ENCODE measurements at places on chromosomes 2 and 18.

GRCh38 chr2:197121756-197122385 is 188.7 kb downstream of the ANKRD44 start:
- DNase-seq: no peak

DNA sequence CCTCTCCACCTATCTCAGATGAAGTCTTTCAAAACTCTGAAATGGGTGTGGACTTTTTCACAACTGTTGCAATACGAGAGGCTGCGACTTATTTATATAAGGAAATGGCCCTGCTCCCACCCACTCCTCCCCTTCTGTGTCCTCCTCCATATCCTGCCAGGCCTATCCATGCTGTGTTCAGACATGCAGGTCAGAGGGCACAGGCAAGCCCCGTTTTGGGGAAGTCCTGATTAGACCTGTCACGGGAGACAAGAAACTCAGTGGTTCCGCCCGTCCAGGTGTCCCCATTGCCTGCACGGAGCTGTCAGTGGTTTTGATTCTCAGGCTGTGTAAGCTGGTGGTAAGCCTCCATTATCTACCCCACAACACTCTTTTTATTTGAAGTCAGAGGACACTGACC is 99.6 kb upstream of the MGAT5 start:
- no peak for DNase-seq

- DNase-seq: peak; percentile 37
Observed at GRCh38 chr2:223643309-223643708, 41.1 kb upstream of the SCG2 start.

DNA sequence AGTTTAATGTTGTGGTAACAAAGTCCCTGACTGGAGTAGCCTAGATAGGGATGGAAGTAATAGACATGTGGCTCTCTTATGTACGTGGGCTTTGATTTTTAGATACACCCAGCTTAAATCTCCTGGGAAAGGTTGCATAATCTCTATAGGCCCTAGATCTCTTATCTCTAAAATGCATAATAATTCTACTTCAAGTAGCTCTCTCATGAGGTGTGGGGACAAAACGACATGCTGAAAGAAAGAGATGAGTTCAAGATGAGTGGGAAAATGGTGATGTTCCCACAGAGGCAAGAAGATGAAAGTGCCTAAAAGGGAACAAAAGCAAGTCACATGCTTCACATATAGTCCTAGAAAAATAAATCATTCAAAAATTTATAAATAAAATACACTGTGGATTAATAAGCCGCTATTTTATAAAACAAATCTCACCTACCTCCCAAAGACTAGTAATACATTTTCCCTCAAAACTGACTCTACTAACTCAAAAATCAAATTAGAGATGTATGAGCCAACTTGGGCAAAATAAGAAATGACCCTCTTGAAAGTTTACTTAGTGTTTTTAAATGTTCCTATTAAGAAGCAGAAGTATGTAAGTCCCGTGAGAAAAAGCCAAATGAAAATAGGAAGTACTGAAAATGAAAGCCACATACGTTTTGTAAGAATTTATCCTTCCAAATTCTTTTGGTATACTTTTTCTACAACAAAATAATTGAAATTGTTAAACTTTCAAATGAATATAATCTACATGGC is 148.2 kb upstream of the ITGA4 start:
- DNase-seq: no peak

DNA sequence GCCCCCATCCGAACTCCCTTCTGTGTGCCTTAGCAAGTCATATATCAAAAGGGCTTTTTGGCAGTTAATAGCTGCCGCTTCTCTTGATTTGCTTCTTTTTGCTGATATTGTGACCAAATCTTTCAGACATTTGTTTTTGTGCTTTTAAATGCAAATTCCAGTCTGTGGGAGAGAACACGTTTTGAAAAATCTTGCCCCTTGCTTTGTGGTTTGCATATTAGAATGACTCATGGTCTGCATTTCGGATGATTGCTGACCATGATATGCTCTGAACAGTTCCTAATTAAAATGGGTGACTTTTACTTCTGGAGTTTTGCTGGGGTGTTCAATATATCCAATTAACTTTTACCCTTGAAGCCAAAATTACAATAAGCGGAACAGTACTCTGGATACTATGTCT is 58.2 kb upstream of the ST6GAL2 start:
- no peak for DNase-seq

DNA sequence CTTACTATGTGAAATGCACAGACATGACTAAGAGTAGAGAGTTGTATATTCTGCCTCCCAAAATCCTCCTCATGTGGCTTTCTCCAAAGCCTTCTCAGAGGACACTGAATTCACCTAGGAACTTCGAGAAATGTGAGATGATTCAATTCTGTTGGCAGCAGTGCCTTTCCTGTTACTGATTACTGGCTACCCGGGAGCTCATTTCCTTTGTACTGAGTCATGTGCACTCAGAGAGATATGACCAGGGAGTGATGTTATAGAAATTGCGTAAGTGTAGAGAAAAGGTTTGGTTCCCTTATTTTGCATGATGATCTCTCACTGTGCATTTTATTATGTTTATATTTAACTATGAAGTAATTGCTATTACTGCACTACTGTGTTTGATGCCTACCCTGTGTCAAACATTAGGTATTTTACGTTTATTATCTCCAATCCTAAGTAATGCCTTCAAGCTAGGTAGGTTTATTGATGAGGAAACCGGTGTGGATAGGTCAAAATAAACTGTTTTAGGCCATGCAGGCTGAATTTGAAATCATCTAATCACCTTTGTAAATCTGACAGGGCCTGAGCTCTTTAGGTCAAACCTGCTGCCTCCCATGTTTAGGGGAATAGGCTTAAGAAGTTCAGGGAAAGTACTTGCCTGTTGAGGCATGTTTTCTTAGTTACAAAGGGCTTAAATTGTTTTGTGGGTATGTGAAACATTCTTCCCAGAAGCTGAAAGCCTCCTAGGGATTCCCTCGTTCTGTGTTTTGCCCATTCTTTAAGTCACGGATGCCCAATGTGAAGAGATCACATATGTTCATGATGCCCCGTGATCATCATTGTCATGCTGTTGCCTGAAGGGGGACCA is 86.8 kb downstream of the FMNL2 start:
- peak; percentile 62 for DNase-seq

- DNase-seq: peak; percentile 70
Observed at GRCh38 chr18:48402953-48403352, 6.2 kb downstream of the ZBTB7C start.

DNA sequence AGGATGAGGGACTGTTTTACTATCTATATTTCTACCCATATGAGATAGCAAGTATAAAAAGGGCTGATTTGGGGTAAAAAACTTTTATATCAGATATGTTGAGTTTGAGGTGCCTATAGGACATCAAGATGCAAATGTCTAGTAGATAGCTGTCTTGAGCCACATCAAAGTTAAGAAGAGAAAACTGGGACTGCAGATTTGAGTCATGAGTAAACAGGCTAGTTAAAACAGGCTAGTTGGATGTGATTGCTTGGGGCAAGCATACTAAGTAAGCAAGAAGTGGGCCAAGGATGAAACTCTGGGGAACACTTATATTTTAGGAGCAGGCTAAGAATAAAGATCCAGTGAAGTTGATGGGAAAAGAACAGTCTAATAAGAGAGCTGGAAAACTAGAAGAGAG is 2.8 kb upstream of the SCRN3 start:
- no peak for DNase-seq

DNA sequence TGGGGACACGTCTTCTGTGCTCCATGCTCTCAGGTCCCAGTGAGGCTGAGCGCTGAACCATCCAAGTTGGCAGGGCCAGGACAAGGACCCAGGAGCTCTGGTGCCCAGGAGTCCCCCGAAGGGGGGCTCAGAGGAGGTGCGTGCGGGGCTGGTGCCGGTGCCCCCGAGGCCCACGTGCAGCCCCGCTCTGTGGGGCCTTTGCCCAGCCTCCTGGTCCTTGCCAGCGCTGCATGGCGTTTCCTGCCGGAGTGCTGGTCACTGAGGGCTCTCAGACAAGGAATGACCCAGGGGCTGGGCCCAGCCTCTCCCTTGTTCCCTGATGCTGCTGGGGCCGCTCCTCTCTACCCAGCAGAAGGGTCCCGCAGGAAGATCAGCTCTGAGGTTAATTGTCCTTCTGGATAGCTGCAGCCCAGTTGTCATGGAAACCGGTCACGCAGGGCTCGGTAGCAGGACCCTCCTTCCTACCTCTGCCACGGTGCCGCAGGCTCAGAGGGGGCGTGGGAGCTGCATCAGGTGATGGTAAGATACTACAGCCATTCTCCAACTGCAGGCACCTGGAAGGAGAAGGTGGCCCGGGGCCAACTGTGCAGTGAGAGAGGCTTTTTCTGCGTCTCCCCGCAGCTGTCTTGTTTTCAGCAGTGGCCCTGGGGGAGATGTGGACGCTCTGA is 64.5 kb downstream of the RRM2 start:
- no peak for DNase-seq

- DNase-seq: peak; percentile 68
Observed at GRCh38 chr2:144513388-144514101, 6.4 kb downstream of the ZEB2 start.

DNA sequence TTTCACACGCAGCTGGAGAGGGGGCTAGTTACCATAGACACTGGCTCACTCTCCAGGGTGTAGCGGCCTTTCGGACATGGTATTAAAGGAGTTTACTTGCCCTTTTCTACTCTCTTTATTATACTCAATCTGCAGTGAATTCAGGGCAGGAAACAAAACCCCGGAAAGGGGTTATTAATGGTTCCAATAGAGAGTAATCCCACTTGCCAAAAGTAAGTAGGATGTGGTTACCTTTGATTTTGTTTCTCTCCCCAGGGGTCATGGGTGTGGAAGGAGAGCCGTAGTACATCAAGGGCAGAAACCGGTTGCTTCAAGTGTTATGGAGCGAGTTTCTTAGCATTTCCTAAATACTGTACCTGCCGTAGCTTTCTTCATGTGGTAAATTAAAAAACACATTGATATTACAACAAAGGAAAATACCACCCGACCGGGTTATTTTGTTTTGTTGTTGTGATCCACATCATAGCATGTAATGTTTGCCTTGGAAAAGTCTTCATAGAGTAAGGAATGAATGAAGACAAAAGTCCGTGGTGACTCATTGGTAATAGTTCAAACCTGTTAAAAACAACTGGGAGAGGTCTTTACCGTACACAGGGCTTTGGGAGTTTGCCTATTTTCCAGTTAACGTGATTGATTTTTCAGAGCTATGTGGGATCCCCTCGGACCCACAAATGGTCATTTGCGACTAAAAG is 71.5 kb downstream of the SLC4A3 start:
- DNase-seq: no peak

DNA sequence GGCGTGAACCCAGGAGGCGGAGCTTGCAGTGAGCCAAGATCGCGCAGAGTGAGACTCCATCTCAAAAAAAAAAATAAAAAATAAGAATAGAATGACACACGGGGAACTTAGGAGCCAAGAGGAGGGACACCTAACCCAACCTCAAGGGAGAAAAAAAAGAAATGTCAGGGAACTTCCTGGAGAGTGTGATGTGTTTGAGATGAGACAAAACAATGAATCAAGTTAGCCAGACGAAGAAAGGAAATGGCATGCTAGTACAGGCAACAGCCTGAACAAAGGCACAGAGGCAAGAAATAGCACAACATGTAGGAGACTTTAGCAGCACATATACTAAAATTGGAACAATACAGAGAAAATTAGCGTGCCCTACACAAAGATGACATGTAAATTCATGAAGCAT is 36.7 kb upstream of the PAPOLG start:
- DNase-seq: no peak

- no peak for DNase-seq
Observed at GRCh38 chr2:219784178-219784577, 156.7 kb downstream of the SLC4A3 start.

GRCh38 chr18:45686891-45687611 is 36.9 kb upstream of the SLC14A1 start:
- DNase-seq: no peak

- DNase-seq: peak; percentile 95
Observed at GRCh38 chr2:85998071-85998991, 107.4 kb downstream of the POLR1A start.

DNA sequence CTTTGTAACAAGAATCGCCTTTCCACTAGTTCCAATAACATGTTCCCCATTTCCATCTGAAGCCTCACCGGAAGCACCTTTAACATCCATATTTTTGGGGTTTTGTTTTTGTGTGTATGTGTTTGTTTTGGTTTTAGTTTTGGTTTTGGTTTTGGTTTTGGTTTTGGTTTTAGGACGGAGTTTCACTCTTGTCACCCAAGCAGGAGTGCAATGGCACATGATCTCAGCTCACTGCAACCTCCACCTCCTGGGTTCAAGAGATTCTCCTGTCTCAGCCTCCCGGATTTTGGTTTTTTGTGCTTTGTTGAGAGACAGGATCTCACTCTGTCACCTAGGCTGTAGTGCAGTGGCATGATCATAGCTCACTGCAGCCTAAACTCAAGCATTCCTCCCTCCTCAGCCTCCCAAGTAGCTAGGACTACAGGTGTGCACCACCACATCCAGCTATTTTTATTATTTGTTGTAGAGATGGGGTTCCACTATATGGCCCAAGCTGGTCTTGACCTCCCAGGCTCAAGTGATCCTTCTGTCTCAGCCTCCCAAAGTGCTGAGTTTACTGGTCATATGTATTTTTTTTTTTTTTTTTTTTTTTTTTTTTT is 36.3 kb downstream of the TGOLN2 start:
- DNase-seq: no peak

GRCh38 chr2:85596486-85597143 is 1.1 kb downstream of the RNF181 start:
- no peak for DNase-seq

DNA sequence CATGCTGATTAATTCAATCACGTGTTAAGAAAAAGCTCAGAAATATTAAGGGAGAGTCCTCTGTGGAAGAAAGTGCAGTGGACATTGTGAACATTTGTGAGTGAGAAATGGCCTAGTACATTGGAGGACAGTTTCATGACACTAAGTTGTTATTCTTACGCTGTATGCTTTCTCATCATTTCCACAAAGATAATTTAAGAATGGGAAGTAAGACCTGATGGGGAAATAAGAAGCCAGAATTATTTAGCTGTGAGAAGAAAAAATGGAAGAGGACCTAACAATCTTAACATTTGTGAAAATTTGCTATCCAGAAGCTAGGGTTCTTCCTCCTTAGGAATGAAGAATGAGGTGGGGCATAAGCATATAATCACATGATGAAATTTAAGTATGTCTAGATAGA is 15.2 kb upstream of the RAPH1 start:
- no peak for DNase-seq

DNA sequence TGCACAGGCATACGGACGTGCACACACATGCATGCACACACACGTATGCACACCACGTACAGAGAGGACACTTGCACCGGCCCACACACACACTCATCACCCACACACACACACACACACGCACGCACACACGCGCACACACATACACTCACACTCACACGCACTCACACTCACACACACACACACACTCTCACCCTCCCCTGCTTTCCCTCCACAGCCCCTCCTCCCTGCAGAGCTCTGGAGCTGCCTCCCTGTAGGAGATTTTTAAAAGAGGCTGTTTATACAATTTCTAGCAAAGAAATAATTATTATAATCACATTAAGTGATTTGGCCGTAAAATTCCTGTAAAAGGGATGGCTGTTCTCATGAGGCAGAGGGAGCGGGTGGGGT is 36.5 kb upstream of the SNED1 start:
- no peak for DNase-seq
